ENCODE measurements at places on chromosomes 6 and 20.

DNA sequence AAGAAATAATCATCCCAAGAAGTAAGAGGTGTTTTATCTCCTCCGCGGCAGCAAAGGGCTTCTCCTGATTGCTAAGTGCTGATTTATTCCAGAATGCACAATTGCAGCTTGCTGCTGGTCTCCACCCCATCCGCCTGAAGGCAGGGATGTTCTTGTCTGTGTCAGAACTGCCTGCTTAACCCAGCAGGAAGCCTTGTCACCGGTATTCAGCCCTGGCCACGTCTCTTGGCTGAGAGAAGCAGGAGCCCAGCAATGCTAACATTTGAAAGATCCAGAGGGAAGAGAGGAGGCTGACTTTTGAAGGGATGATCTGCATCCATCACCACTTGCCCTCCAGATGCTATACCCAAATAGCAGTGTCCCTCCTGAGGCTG is 4.2 kb downstream of the SCML4 start:
- no peak for DNase-seq

- no peak for DNase-seq
Measured at GRCh38 chr20:62782893-62783278, 13.4 kb upstream of the MRGBP start.

DNA sequence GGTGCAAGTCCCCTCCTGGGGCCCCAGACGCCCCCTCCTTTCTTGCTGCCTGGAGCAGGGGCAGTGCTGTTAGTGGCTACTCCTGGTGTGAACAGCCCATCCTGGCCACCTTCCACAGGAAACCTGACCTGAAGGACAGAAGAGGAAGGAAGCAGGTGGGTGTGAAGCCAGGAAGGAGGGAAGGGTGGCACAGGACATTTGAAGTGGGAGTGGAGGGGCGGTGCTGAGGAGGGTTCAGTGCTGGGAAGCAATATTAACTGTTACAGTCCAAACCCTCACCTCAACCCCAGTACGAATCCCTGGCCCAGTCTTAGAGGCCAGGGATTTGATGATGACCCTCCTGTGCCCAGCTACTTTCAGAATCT is 766 bp downstream of the PRICKLE4 start:
- no peak for DNase-seq

GRCh38 chr20:53444401-53445149 is 149.1 kb downstream of the ZNF217 start:
- no peak for DNase-seq

GRCh38 chr6:70371454-70372105 is 41.7 kb upstream of the FAM135A start:
- no peak for DNase-seq

DNA sequence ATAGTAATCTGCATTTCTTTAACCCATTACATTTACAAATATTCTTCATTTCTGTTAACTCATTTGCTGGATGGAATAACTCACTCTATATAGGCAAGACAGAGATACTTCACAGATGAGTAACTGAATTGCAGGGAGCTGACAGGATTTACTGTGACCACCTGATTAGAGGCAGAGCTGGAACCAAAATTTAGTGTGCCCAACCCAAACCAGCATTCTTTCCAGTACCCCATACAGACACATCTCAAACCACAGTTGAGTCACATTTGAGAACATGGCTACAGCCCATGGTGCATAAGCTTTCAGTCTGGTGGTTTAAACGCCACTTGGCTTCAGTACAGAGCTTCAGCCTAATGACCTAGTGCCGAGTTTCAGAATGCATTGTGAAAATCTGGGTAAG is 138.4 kb upstream of the TENT5A start:
- no peak for DNase-seq

- no peak for DNase-seq
Measured at GRCh38 chr6:90199900-90200299, 96.7 kb downstream of the BACH2 start.

DNA sequence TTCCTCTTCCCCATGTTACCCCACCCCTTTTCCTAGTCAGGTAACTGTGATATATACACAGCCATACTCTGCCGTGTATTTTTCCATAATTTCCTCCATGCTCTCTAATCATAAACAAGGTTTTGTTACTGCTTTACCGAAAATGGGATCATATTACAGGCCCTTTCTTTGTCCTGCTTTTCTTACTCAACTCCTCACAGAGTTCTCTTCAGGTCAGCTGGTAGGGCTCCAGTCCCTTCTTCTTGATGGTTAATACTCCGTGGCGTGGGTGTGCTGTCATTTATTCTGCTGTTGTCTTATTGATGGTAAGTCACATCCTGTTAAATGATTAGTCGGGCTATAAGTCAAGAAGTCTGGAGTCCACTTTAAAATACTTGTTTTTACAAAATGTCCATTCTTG is 24.9 kb upstream of the PI16 start:
- DNase-seq: no peak

- no peak for DNase-seq
Measured at GRCh38 chr20:33181482-33182093, 13.6 kb downstream of the BPIFA2 start.

DNA sequence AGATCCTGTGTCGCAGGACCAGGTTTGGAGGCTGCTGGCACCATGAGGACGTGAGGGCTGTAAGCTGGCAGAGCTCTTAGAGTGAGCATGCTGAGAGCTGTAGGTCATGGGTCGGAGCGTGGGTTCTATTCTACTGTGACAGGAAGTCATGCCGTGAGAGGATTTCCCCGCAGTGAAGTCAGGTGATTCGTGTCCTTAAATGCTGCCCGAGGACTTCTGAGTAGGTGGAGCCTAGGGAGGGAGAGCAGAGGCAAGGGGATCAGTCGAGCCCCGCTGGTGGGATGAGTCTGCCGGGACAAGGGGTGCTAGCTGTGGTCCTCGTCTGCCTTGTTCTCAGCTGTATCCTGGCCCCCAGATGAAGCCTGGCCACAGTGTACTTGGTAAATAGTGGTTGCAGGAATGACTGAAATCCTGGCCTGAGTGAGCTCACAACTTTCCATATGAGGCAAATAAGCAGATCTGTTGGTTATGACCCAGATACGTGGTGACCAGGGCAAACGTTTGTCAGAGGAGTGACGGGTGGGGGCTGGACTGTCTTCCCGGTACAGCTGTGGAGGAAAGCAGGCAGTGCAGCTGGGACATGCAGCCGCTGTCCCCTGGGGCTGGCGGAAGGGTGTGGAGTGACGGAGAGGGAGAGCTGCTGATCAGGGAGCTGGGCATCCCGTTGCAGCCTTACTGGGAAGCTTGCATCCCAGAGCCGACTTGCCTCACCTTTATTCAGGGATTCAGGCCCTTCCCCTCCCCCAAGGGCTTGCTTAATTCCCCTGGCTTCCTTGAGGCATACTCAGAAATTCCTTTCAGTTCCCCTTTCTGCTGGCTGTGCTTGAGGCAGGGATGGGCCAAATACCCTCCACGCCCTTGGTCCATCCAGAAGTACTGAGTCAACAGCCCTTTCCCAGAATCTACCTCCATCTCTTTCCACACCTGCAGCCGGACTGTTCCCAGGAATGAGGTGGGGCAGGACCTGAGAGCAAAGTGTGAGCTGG is 250.9 kb upstream of the RREB1 start:
- DNase-seq: no peak

- DNase-seq: no peak
Measured at GRCh38 chr6:2378046-2378657, 132.7 kb upstream of the GMDS start.

GRCh38 chr6:130070792-130071191 is 52.4 kb downstream of the L3MBTL3 start:
- no peak for DNase-seq

- no peak for DNase-seq
Measured at GRCh38 chr20:49792006-49792405, 20.6 kb upstream of the SLC9A8 start.

DNA sequence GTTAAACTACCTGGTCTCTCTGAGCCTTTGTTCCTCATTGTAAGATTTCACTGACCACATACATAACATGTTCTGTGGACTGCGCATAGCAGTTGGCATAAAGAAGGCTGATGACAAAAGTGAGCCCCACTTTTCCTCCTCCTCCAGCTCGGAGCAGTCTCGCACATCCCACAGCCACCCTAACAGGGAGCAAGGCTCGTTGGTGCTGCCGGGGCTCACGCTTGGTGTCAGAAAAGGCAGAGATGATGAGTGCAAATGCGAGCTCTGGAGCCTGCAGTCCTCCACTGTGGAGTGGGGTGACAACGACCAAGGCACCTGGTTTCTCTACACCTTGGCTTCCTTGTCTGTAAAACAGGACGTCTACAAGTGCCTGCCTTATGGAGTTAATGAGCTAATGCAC is 9.7 kb downstream of the TGM3 start:
- no peak for DNase-seq

GRCh38 chr6:7617801-7618764 is 28.1 kb downstream of the SNRNP48 start:
- DNase-seq: no peak

DNA sequence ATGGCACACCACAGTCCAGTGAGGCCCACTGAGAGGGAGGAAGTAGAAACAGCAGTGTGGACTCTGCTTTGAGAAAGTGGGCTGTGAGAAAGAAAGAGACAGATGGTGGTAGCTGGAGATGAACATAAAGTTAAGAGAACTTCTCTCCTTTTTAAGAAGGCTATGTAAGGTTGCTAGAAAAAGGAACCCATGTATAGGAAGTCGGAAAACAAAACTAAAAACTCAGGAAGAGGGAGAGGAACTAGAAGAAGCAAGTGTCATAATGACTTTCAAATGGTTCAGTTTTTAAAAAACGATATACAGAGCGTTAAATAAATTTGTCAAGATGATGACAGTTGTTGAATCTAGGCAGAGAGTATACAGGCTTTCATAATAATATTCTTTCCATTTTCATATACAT is 25.4 kb upstream of the GMNN start:
- DNase-seq: no peak

DNA sequence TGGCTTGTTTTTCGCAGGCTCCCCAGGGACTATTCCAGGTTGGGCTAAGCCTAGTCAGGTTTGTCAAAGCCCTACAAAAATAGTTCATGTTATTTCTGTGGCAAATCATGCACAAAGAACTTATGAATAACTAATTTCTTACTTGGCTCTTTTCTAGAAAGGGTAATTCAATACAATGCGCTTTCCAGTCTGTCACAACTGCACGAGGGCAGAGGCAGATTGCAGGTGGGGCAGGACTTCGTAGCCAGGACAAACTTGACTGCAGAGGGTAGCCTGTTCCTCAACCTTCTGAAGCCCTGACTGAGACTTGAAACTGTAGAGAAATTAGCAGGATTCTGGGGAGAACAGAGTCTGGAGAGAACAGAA is 253.5 kb downstream of the QKI start:
- no peak for DNase-seq

DNA sequence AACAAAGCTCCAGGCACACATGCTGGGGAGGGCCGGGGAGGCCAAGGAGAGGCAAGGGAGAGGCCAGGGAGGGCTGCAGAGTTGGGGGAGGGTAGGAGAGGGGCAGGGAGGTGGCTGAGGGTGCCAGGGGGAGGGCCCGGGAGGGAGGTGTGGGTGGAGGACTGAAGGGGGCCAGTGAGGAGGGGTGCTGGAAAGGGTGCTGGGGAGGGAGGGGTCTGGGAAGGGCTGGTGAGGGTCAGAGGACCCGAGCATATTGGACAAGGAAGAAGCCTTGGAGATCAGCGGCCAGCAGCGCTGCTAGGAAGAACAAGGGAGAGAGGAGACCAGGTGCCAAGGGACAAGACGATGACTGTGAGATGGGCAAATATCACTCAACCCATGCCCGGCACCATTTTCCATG is 49.7 kb upstream of the GPR31 start:
- DNase-seq: no peak

DNA sequence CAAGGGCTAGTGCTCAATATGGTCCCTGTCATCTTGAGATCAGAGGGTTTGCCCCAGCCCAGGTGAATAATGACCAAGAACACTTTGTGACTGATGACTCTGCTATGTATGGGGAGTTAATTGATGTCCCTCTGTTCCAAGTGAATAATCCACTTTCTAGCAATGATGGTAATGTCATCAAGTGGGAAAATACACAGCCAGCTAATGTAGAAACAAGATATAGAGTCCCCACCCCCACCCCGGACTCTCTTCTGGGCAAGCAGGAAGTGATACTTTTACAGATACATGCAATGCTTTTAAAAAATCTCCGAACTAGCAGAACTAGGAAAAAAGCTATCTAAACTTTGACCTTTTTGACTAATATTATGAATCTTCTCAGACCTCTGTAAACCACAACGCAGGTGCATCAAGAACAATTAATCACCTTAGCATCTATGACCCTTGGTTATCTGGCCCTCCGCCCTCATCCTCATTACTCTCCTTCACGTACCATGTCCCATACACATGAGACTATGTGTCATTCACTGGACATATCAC is 30.5 kb downstream of the CNR1 start:
- DNase-seq: no peak

DNA sequence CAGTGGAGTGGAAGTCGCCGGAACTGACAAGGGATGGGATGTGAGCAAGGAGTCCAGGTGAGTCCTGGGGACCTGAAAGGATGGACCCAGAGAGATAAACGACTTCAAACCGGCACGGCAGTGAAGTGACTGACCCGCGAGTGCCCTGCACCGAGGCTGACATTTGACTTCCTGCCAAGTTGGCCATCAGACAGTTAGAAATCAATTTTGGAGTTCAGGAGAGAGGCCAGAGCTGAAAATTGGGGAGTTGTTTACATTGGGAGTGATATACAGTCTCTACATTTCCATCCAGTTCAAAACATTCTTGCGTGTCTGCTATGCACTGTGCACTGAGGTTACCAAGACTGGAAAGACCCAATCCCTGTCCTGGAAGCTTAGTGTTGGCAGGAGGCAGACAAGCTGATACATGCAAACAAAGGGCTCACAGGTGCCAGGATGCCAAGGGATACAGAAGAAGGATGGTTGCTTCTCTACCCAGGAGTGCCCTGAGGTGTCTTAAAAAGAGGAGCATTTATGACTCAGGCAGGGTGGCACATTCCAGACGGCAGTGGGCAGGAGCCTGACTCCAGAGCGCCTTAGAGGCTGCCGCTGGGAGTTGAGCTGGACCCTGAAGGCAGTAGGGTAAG is 186.6 kb downstream of the MTHFD1L start:
- no peak for DNase-seq

- DNase-seq: no peak
Measured at GRCh38 chr6:137792160-137793033, 74.7 kb upstream of the TNFAIP3 start.

DNA sequence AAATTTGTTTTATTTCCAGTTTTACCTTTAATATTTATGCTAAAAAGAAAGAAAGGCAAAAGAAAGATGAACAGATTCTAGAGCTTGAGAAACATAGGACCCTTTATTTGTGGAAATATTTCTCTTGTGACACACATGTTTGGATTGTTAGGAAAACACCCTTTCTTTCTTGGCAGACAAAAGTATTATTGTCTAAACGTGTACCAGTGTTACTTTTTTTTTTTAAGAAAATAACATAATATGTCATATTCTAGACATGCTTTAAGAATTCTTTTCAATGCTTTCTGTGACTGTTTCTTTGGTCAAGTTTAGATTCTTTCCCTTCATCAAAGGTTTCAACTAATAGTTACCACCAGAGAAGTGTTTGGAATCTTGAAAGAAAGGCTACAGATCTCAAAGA is 183.4 kb upstream of the CNR1 start:
- DNase-seq: no peak

Data from effector memory CD4-positive, alpha-beta T cell (primary cell).